ENCODE measurements at places on chromosomes 5 and 9. TPM values are rescaled to one million over a fixed set of nuclear protein-coding genes. Genes with fewer than 3 reads are reported as not detected.

DNA sequence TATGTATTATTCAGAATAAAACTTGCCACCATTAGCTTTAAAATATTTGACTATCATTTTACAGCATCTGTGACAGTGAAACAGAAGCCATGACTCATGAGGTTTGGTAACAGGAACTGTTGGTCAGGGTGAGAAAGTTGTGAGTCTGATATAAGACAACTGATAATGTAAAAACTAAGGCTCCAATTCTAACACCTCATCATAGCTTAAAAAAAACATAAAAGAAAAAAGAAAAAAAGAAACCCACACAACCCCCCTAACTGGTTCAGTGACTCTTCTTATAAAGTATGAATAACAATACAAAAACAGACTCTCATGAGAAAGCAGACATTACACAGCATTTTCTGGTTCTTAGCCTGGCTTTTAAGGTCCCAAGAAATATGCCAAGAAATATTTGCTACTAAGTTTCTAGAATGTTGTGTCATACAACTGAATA lies 85.8 kb downstream of the MRPS27 start:
- no peak for DNase-seq

GRCh38 chr5:139915834-139916233 lies 120.2 kb downstream of the PSD2 start:
- peak; percentile 8 for DNase-seq

DNA sequence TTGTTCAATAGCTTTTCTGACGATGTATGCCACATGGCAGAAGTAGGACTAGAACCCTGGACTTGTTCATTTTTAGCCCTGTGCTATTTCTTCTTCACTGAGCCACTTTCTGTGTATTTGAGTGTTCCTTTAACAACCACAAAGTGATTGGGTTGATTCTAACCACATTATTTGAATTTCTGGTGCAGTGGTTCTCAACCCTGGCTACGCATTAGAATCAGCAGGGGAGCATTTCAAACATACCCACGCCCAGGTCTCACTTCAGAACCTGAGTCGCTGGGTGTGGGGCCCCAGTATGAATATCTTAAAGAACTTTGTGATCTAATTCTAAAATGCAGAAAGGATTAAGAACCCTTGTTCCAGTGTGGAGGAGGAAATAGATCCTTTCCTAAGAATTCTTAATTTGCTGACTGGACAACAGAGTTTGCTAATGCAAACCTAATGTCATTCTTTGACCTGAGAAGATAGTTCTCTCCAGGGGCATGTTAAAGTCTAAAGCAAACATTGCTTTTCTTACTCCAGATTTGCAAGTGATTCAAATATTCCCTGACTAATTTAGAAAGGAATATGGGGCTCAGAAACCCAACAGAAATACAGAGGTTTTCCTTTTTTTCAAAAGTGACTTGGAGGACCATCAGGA lies 75.4 kb upstream of the GDNF start:
- DNase-seq: no peak

- DNase-seq: no peak
Observed at GRCh38 chr9:68690088-68690487, 15.0 kb upstream of the PIP5K1B start.

DNA sequence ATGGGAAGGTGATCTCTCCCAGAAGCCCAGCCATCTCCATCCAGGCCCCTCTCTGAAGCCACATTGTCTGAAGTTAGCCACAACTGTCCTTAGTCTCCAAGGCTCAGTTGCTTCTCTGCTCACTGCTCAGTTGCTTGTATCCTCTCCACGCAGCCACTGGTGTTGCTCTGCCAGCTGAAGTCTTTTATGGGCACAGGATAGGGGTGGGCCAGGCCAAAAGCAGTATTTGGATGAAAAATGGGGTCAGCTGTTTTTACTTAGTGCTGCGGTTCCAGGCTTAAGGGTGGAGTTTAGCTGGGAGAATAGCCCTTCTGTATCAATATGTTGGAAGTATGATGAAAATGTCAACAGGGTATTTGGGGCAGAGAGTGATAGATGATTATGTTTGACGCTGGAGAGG lies 168.8 kb upstream of the PPP1R2B start:
- no peak for DNase-seq

DNA sequence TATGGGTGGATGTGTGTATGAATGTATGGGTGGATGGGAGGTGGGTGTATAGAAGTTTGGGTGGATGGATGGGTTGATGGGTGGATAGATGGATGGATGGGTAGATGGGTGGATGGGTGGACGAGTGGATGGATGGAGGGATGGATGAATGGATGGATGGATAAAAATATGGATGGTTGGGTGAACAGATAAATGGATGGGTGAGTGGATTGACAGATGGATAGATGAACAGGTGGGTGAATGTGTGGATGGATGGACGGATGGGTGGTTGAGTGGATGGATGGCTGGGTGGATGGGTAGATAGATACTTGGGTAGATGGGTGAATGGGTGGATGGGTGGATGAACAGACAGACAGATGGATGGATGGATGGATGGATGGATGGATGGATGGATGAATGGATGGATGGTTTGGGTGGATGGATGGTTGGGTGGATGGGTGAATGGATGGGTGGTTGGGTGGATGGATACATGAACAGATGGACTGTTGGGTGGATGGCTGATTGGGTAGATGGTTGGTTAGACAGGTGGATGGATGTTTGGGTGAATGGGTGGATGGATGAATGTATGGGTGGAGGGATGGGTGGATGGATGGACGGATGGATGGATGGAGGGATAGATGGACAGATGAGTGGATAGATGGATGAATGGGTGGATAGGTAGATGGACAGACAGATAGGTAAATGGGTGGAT lies 166.8 kb downstream of the IRX2 start:
- DNase-seq: no peak

DNA sequence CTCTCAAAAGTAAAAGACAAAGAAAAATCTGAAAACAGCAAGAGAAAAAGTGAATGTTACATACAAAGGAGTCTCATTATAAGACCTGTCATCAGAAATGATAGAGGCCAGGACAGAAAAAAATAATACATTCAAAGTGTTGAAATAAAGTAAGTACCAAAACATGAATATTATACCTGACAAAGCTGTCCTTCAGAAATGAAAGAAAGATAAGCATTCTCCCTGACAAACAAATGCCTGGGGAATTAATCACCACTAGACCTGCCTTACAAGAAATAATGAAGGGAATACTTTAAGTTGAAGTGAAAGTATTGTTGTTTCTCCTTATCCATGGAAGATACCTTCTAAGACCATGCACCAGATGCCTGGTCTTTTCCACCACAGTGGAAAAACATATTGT lies 1605.2 kb upstream of the CDH6 start:
- no peak for DNase-seq

DNA sequence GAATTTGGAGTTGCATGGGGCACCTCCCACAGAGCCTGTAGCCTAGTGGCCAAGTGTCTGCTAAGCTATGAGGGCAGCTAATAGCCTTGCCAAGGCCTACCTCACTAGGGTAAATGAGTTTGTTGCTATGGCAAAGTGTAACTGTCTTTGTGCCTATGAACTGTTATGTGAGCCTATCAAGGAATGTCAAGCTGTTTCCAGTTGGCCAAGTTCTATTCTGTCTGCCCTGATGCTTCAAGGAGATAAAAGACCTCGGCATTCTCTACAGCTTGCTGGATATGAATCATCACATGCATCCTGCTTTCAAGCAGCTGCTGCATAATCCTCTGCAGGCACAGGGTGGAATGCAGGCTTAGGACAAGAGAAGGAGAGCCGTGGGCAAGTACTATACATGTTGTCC lies 69.8 kb upstream of the CCDC112 start:
- no peak for DNase-seq

DNA sequence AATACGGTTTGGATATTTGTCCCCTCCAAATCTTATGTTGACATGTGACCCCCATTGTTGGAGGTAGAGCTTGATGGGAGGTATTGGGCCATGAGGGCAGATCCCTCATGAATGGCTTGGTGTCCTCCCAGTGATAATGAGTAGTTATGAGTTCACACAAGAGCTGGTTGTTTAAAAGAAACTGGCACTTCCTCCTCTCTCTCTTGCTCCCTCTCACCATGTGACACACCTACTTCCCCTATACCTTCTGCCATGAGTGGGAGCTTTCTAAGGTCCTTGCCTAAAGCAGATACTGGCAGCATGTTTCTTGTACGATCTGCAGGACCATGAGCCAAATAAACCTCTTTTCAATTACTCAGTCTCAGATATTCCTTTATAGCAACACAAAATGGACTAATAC lies 132.0 kb downstream of the PIK3R1 start:
- DNase-seq: no peak

DNA sequence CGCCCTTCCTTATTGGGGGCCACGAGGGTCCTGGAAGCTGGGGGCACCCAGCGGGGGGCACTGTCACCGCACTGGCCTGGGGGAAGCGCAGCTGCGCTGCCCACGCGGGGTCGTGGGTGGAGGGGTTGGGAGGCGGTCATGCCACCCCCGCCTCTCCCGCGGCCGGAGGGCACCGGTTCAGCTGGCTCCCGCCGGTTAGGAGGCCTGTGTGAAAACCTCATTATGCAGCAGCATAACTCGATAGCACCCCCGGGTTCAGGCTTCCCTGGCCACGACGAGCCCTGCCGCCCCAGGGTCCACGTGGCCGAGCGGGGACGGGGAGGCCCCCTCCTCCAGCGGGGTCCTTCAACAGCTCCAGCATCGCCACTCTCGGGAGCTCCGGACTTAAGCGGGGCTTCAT lies 91.2 kb upstream of the ERCC6L2 start:
- no peak for DNase-seq

GRCh38 chr9:112665347-112665746 lies 52.6 kb downstream of the INIP start:
- DNase-seq: no peak

DNA sequence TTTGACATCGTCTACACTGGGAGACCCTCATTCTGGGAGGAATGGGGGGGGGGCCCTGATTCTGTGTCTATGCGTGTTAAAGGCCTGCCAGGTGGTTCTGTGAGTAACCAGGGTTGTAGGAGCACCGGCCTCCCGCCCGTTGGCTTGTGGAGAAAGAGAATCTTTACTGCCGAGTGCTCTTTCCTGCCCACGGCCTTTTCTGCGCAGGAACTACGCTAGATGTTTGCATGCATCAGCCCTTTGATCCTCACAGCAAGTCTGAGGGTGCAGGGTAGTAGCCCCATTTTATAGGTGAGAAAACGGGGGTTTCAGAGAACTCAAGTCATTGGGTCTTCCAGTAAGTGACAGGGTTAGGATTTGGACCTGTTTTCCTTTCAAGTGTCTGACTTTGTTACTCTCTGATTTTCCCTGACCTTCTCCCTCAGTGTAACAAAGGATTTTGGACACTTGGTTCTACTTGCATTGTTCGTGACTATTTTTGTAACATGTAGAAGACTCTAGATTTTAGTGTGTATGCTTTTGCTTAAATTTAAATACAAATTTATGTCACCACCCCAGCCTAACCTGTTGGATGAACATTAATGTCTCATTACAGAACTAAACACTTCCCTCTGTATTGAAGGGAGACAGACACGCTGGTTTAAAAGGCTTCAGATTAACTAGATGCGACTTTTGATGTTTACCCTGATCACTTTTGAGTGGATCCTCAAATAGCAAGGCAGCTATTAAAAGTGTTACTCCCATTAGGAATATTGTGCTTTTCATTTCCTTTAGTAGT lies 22.0 kb downstream of the MAST4 start:
- no peak for DNase-seq

DNA sequence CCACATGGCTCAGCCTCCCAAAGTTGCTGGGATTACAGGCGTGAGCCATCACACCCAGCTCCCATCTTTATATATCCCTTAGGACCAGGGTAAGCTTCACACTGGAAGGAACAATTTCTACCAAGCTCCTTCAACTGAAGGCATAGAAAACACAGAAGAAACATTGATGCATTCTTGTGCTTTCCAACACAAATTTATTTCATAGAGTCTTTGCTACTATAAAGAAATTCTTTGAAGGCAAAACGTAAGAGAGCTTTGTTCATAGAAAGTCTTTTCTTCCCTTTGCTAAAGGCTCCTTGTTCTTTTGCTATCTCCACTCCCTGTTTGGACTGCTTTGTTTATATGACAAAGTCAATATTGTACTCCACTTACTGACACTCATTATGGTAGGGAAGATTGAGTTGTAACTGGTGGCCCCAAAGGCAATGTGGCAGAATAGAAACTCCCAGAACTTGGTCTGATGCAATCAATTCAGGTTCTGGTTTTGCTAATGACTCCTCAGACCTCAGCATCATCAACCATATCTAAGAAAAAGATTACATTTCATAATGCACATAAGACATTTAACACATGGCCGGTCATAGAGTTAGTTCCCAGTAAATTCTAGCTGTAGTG lies 97.4 kb upstream of the CLINT1 start:
- no peak for DNase-seq

DNA sequence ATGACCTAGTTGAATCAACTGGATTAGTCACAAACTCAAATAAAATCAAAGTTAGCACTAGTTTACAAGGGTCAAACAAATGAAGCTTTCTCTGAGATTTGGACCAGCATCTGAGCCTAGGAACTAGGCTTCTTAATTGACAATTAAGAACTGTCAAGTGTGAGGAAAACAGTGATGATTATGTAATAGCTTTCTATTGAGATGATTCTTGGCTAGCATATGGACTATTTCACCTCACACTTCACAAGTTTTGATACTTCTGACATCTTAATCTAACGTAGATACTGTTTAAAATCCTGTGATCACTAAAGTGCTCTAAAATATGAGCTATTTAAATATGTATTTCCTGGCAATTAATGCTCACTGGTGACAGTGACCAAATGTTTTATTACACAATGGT lies 542.9 kb downstream of the EFNA5 start:
- DNase-seq: no peak

GRCh38 chr9:118324706-118325105 lies 620.5 kb downstream of the TLR4 start:
- no peak for DNase-seq

DNA sequence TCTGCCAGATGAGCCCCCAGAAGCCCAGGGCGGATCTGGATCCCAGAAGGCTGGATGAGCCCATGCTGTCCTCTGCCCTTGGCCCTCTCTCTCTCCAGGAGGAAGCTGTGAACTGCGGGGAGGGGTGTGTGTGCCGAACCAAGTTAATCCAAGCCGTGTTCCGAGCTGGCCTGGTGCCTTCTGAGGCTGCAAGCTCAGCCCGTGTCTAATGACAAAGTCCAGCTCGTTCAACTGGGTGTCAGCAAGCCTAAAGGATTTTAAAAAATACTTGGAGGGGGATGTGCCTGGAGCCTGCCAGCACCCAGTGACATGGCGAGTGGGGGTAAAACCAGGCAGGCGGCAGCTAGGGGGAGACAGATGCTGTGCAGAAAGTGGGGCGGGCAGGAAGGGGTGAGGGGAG lies 8.0 kb downstream of the STC2 start:
- no peak for DNase-seq

CATSPER3 gene
- 0.53 TPM for total RNA-seq

BHMT gene
- not detected for total RNA-seq

SPEF2 gene
- total RNA-seq: 13.5 TPM

IL3 gene
- 1.3 TPM for total RNA-seq

ASPN gene
- not detected for total RNA-seq

OGN gene
- not detected for total RNA-seq

ZDHHC11 gene
- total RNA-seq: 9.6 TPM

NR2F1 gene
- total RNA-seq: not detected

SLIT3 gene
- not detected for total RNA-seq

CHSY3 gene
- not detected for total RNA-seq

ERGIC1 gene
- total RNA-seq: 71.3 TPM

SLC12A7 gene
- total RNA-seq: 61.9 TPM

Measured in naive thymus-derived CD4-positive, alpha-beta T cell (primary cell).